ENCODE measurements at places on chromosomes 16 and 17. TPM values are rescaled to one million over a fixed set of nuclear protein-coding genes. Genes with fewer than 3 reads are reported as not detected.

- H3K4me3 ChIP-seq: peak overlapping the region; percentile 62
- H3K36me3 ChIP-seq: no peaks in the 10 kb centered on the region
- peak overlapping the region; percentile 94 for H3K27ac ChIP-seq
- H3K27me3 ChIP-seq: no peaks in the 10 kb centered on the region
- DNase-seq: no peak
These were observed 3.1 kb upstream of the ADCY7 start for GRCh38 chr16:50263060-50263909.

GRCh38 chr17:60383379-60383778 lies 8.6 kb downstream of the USP32 start:
- peaks cover 4% of the 10 kb centered on the region for H3K36me3 ChIP-seq
- DNase-seq: no peak
- H3K4me1 ChIP-seq: peaks cover 25% of the 10 kb centered on the region
- H3K27ac ChIP-seq: peak overlapping the region; percentile 24
- H3K4me3 ChIP-seq: no peak overlapping the region
- no peaks in the 10 kb centered on the region for H3K27me3 ChIP-seq

TBX4 gene
- not detected for total RNA-seq

- H3K36me3 ChIP-seq: no peaks in the 10 kb centered on the region
- peak overlapping the region; percentile 51 for H3K27ac ChIP-seq
- H3K4me3 ChIP-seq: no peak overlapping the region
- no peaks in the 10 kb centered on the region for H3K27me3 ChIP-seq
- peaks cover 75% of the 10 kb centered on the region for H3K4me1 ChIP-seq
These were observed 2.1 kb upstream of the ADGRG5 start for GRCh38 chr16:57540387-57540786.

DNA sequence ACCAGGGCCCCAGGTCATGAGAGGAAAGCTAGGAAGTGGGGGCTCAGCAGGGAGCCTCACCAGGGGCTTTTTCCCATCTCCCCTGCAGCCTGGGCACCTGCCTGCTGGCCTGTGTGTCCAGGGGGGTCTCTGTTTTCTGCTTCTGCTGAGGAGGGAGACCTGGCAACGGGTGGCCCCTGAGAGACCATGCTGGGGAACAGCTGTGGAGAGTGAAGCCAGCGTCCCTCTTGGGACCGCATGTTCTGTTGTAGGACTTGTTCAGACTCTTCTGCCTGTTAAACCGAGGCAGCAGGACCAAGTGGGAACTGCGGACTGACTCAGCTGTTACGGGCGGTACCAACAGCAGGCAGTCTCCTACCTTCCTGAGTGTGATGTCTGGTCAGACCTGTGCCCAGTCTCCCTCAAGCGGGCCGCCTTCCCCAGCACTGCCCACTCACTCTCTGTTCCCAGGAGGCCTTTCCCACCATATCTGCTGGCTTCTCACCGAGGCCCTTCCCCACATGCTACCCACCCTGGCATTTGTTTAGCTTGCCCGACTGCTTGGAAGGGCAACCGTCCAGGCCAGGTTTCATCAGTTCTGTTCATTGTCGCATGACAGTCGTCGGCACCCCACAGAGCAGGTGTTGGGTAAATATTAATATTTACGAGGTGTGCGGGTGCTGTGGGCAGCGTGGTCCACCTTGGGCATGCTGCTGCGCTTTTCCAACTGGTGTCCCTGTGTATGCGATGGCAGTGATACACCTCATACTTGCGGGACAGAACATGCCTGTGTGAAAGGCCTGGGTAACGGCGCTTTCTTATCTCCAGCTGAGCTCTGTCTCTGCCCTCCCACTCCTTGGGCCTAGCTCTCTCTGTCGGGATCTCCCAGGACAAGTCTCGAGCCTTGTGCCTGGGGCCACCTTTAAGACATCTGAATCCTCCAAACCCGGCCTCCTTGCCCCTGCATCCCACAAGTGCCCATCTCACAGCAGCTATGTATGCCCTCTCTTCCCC lies 69.4 kb downstream of the MPRIP start:
- no peak for DNase-seq
- no peaks in the 10 kb centered on the region for H3K36me3 ChIP-seq
- peaks cover 52% of the 10 kb centered on the region for H3K4me1 ChIP-seq
- H3K27me3 ChIP-seq: no peaks in the 10 kb centered on the region
- no peak overlapping the region for H3K27ac ChIP-seq

SLC9A5 gene
- 7.9 TPM for total RNA-seq

DNA sequence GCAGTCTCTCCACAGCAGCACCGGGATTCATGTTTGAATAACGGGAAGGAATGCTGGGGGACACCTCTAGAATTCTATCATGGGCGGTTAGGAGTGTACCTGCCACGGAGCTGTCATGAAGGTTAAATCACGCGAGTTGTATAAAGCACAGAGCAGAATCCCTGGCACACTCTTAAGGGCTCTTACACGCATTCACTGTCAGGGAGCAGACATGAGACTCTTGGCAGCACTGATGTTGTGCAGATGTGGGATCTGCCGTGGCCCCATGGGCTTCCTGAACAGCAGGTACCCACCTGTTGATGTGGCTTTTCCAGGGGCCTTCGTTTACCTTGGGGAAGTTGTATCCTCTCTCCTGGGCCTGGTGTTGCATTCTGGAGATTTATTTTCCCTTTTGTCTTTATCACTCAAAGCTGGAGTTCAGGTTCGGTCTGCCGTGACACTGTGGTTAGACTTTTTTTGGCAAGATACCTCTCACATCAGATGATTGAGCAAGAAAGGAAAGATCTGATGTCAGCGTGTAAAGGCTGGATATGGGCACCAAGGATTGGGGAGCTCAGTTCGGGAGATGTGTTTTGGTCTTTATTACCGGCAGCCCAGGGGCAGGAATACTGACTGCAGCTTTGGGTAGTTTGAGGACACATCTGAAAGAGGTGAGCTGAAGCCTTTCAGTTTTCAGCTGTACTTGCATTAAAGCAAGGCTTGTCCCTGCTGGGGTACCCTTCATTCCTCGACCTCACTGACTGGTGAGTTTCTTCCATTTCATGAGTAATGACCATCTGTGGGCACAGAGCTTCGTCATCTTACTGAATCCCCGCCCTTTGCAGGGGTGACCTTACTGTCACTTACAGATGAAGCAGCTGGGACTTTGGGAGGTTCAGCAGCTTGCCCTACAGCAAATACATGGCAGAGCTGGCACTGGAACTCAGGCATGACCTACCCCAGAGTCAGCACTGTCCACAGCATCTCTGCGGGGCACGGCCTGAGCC lies 19.3 kb downstream of the KNOP1 start:
- peak overlapping the region; percentile 72 for H3K27ac ChIP-seq
- H3K27me3 ChIP-seq: no peaks in the 10 kb centered on the region
- peaks cover 6% of the 10 kb centered on the region for H3K36me3 ChIP-seq
- H3K4me1 ChIP-seq: peaks cover 55% of the 10 kb centered on the region

KRTAP4-3 gene
- not detected for total RNA-seq

ACD gene
- 53.6 TPM for total RNA-seq

DNA sequence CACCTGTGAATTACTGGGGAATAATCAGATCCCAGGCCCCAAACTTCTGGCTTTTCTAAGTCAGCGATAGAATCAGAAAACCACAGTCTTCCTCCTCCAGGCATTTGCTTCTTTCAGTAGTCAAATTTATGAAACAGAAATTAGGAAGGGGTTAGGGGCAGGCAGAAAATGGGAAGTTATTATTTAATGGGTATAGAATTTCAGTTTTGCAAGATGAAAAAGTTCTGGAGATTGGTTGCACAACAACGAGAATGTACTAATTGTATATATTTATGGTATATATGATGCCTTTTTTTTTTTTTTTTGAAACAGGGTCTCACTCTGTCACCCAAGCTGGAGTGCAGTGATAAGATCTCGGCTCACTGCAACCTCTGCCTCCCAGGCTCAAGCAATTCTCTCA lies 23.5 kb downstream of the ORC6 start:
- H3K36me3 ChIP-seq: no peaks in the 10 kb centered on the region
- H3K4me3 ChIP-seq: no peak overlapping the region
- no peaks in the 10 kb centered on the region for H3K27me3 ChIP-seq
- no peak for DNase-seq
- H3K4me1 ChIP-seq: no peaks in the 10 kb centered on the region

- H3K4me3 ChIP-seq: no peak overlapping the region
- H3K36me3 ChIP-seq: no peaks in the 10 kb centered on the region
- no peak for DNase-seq
- H3K27ac ChIP-seq: no peak overlapping the region
- H3K4me1 ChIP-seq: peaks cover 7% of the 10 kb centered on the region
These were observed 22.8 kb downstream of the ATP6V0D1 start for GRCh38 chr16:67458121-67458641.

CHD9NB gene
- total RNA-seq: 0.46 TPM

KRT12 gene
- total RNA-seq: not detected

DNA sequence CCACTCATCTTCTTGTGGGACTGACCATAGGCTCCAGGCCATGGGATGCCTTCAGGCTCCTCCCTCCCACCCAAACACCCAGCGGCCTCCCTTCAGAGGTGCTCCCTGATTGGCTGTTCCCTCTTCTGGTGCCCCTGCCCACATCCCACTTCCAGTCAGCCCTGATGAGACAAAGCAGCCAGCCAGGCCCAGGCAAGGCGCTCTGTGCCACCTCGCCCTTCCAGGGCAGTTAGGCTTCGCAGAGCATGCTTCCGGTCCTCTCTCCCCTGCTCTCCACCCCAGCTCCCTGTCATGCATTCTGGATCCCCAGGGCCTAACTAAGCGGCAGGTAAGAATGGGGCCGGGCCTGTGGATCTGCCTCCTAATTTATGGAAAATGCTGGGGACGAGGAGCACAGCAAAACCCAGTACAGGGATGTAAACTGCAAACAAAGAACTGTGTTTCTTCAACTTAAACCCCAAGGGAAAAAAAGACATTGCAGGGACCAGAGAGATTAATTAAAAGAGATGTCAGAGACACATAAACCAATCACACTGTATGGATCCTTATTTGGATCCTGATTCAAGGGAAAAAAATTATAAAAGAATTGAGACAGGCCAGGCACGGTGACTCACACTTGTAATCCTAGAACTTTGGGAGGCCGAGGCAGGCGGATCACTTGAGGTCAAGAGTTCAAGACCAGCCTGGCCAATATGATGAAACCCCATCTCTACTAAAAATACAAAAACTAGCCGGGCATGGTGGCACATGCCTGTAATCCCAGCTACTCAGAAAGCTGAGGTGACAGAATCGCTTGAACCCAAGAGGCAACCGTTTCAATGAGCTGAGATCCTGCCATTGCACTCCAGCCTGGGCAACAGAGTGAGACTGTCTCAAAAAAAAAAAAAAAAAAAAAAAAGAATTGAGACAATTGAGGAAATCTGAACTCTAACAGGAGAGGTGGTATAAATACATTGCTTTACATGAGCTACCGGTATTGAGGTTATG lies 26.0 kb downstream of the ZDHHC7 start:
- peaks cover 4% of the 10 kb centered on the region for H3K36me3 ChIP-seq
- H3K4me3 ChIP-seq: no peak overlapping the region
- no peak for DNase-seq
- peak overlapping the region; percentile 78 for H3K27ac ChIP-seq

- no peak for DNase-seq
- peaks cover 51% of the 10 kb centered on the region for H3K4me1 ChIP-seq
- no peaks in the 10 kb centered on the region for H3K36me3 ChIP-seq
- H3K27ac ChIP-seq: peak overlapping the region; percentile 35
These were observed 13.0 kb downstream of the UNC45B start for GRCh38 chr17:35160354-35161201.

DNA sequence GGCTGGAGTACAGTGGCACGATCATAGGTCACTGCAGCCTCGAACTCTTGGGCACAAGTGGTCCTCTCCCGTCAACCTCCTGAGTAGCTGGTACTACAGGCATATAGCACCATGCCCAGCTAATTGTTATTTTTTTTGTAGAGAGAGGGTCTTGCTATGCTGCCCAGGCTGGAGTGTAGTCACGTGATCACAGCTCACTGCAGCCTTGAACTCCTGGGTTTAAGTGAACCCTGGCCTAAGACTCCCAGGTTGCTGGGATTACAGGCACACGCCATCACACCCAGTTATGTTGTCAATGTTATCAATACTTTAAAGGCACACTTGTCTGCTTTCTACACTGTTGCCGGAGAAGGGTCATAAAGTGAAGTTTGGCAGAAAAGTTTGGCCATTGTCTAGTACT lies 22.0 kb upstream of the LASP1NB start:
- no peak for DNase-seq
- H3K36me3 ChIP-seq: peaks cover 24% of the 10 kb centered on the region
- no peaks in the 10 kb centered on the region for H3K27me3 ChIP-seq

DNA sequence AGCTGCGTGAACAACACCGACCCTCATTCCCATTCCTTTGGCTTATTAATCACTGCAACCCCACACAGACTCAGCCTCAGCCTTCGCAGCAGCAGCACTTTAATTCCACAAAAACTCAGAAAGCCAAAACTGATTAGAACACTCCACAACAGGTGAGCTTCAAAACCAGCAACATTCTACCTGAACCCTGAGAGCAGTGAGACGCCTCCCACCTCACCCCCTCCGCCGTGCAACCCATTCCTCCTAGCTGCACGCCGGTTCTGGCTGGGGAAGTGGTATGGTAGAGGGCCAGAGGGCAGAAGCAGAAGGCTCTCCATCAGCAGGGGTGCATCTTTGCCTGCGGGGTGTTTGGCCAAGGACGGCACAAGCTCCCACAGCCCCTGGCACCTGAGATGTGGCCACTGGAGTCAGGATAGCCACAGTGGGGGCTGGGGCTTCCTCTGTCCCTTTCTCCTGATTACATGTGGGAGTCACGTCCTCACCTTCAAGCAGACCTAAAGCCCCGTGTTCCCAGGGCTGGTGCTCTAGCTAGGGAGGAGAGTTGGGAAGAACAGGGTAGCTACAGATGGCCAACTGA lies 1.6 kb downstream of the BORCS6 start:
- H3K36me3 ChIP-seq: no peaks in the 10 kb centered on the region
- H3K27ac ChIP-seq: no peak overlapping the region
- peak; percentile 32 for DNase-seq
- H3K4me3 ChIP-seq: no peak overlapping the region
- no peaks in the 10 kb centered on the region for H3K27me3 ChIP-seq

TP53TG3D gene
- total RNA-seq: 0.86 TPM

DNA sequence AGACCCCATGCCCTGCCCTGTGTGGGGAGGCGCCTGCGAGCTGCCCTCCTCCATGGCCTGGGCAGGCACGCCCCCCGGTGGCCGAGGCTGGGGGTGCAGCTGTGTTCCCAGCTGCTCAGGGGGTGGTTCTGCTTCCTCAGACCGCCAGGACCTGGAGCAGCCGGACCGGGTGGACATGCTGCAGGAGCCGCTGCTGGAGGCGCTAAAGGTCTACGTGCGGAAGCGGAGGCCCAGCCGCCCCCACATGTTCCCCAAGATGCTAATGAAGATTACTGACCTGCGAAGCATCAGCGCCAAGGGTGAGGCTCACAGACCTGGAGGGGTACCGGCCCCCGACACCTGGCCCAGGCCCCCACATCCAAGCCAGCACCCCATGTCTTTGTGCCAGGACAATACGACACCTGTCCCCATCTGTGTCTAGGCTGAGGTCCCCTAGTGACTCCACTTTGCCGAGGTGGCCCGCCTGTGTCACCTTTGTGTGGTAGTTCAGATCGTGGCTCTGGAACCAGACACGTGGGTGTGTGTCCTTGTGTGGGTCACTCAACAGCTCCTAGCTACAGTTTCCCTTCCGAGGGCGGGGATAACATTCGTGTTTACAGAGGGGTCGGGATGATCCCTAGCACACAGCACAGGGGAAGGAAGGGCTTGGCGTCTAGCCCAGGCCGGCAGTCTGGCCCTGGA lies 9.3 kb downstream of the GJD3 start:
- DNase-seq: peak; percentile 80
- peaks cover 26% of the 10 kb centered on the region for H3K4me1 ChIP-seq
- H3K4me3 ChIP-seq: no peak overlapping the region

GRCh38 chr17:80998748-80999535 lies 7.3 kb downstream of the CHMP6 start:
- H3K27me3 ChIP-seq: peaks cover 16% of the 10 kb centered on the region
- H3K27ac ChIP-seq: no peak overlapping the region
- H3K4me3 ChIP-seq: no peak overlapping the region
